Activated CD8-positive, alpha-beta T cell treated with anti-CD3 and anti-CD28 coated beads, Interleukin-2, amount 10 ng/mL, durations not matched to agents 7 days and 5 days (primary cell): ENCODE measurements at places on chromosomes 4 and X. TPM values are rescaled to one million over a fixed set of nuclear protein-coding genes. Genes with fewer than 3 reads are reported as not detected.

DNA sequence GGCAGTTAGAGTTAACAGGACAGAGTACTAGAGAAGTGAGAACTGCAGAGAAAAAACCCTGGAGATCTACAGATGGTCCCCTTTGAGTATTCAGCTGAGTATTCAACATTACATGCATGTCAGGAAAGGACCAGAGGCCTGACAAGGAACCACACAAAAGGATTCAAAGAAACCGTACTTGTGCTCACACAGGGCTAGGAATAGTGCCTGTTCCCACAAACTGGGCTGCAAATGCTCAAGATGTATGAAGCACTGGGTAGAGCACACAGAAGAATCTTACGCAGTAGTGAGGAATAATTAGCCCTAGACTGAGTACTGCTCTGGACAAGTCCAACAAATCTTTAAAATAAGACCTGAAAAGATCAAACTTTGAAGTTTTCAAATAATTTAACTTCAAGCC lies 17.6 kb downstream of the PTPN13 start:
- no peak for DNase-seq

GRCh38 chrX:103793545-103793940 lies 16.9 kb downstream of the PLP1 start:
- DNase-seq, result no peak

DNA sequence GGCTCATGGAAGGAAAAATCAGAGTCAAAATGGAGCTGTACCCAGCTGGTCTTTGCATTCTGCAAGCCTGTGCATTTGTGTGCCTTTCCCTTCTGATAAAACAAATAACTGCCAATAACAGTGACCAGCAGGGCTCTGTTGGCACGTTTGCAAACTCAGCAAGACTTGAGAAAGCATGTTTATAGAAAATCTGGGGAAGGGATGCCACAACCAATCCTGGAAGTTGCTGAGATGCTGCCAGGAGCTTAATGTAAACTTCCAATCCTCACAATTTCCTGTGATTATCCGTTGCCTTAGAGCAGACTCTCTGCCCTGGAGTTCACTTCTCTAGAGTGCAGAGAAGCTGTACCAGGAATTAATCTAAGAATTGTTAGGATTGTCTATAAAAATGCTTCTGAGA lies 6.9 kb upstream of the ANXA3 start:
- no peak for DNase-seq

- DNase-seq, result no peak
Measured at GRCh38 chr4:162891788-162892707, 274.6 kb downstream of the NAF1 start.

DNA sequence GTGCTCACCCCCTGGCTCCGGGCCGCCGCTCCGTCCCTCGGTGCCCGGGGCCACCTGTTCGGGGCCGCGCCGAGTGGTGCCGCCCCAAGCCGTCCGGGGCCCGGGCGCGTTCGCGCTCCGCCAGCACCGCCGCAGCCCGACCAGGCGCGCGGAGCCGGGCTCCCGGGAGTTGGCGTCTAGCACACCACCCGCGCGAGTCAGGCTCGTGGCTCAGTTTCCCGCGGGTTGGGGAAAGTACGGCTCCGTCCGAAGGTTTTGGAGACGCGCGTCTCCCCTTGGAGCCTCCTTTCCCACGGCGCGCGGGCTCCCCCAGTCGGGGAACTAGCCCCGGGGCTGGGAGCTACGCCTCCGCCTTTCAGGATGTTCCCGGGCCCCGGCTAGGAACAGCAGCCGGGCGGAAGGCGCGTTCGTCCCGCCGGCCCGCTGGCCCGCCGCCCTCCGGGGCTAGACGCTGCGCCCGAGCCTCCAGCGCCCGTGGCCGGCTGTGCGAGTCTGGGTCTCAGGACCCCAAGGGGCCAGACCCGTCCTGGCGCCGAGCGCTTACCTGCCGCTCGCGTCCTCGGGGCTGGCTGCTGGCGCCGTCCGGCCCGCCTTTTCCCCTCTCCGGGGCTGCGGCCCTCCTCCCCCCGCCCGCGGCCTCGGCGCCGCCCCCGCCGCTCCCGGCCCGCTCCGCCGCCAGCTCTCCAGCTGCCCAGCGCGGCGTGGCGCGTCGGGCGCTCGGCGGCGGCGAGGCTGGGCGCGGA lies at the start of gene ADGRG2:
TSS of gene ADGRG2 (minus strand) at position 571 of the 743 bp plus-strand sequence. CDS start 53,634 bp downstream, outside the sequence.
- DNase-seq, result no peak

The SSX4B gene
- total RNA-seq, result not detected

The GLOD5 gene
- total RNA-seq, result not detected
